ENCODE measurements at places on chromosomes 1 and 21. TPM values are rescaled to one million over a fixed set of nuclear protein-coding genes. Genes with fewer than 3 reads are reported as not detected.

Gene LMOD1
- total RNA-seq = not detected

Gene IRF6
- 0.07 TPM for total RNA-seq

Gene TMEM53
- 6.5 TPM for total RNA-seq

Gene S100A7
- total RNA-seq = not detected

Gene PALMD
- total RNA-seq = not detected

Gene SPRR2F
- total RNA-seq = not detected

Gene HEYL
- total RNA-seq = 0.19 TPM

Gene KIF21B
- total RNA-seq = 58.7 TPM

Gene P3H1
- 32.0 TPM for total RNA-seq

Gene DCDC2B
- not detected for total RNA-seq

Gene HAO2
- not detected for total RNA-seq

Gene RHEX
- not detected for total RNA-seq

Gene FCRL6
- total RNA-seq = not detected

Gene STIL
- 33.6 TPM for total RNA-seq

Gene LYPD8
- not detected for total RNA-seq

Gene RNU1-4
- total RNA-seq = 1,390 TPM

Gene HCRTR1
- total RNA-seq = not detected

Gene COL11A1
- not detected for total RNA-seq

Gene TRIM58
- total RNA-seq = 0.19 TPM

- DNase-seq = no peak
Measured at GRCh38 chr1:51527144-51527543, 8.1 kb upstream of the EPS15 start.

DNA sequence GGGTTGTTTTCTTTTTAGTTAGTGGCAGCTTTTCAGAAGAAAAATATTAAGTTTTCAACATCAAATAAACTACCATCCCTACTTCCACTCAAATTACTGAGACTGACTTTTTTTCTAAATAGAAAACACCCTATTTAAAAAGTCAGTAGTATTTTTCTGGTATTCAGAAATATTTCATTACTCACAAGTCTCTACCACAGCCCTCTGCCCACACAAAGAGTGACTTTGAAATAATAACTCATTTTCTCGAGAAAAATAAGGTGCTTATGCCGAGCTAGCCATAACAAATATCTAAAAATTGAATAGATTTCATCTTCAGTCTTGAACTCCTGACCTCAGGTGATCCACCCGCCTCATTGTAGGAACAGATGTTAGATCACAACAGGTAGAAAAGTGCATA is 41.8 kb upstream of the USP25 start:
- DNase-seq = no peak

DNA sequence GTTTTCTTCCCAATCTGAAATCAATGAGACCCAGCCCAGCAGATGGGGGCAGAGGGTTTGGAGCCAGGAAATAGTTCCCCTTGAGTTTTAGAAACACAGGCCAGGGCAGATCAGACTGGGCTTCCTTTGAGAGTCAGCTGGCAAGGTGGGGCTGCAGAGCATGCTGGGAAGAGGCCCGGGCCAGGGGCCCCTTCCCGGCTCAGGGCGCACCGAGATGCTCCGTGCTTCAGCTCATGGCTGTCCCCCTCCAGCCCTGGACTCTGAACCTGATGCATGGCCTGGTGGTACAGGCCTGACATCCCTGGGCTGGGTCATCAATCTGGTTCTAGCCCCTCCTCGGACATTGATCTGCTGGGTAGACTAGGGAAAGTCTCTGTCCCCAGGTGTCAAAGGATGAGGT is 65.1 kb upstream of the RUNX3 start:
- no peak for DNase-seq

- no peak for DNase-seq
Measured at GRCh38 chr1:24048205-24048869, 63.6 kb downstream of the MYOM3 start.

DNA sequence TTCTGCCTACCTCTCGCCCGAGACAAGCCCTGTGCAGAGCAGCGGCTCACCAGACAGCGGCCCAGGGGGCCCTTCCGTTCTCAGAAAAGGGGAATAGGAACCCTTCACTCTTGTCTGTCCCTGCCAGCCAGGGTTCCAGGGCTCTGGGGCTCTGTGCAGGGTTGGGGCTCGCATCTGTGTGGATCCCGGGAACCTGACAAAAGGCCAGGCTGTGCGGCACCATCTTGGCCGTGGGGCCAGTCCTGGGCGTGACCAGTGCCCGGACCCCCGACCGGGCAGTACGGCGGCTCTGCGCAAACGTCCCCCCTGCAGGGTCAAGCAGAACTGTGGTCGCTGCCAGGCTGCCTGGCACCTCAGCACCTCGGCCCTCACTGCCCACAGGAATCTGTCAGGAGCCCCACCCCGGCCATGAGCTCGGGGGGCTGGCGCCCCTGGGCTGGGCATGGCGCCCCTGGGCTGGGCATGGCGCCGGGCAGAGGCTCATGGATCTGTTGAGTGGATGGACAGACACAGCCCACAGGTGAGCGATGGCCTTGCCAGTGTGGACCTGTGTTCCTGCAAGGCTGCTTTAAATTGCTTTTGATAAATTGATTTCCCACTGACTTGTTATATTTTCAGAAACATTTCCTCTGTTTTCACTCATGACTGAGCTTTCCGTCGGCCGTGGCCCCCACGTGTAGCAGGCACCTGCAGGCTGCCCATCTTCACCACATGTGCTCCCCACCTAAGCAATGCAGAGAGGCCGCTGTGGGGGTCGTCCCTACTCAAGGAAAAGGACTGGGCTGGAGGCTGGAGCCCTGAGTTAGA is 59.0 kb downstream of the SLX9 start:
- no peak for DNase-seq

DNA sequence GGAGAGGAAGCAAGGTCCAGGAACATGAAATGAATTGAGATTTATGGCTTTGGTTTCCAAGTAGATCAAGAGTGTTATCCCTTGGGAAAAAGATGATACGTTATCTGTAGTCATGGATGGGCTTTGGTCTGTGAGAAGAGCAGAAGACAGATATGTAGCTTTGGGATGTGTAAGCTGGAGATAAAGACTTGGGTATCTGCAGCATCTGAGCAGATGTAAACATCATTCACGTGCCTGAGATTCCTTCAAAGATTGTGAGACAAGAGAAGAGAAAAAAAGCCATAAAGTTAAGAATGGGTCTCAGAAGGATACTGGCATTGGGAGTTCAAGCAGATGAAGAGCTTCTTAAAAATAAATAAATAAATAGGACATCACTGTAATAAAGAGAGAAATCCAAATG is 217.8 kb downstream of the PTPRC start:
- no peak for DNase-seq

DNA sequence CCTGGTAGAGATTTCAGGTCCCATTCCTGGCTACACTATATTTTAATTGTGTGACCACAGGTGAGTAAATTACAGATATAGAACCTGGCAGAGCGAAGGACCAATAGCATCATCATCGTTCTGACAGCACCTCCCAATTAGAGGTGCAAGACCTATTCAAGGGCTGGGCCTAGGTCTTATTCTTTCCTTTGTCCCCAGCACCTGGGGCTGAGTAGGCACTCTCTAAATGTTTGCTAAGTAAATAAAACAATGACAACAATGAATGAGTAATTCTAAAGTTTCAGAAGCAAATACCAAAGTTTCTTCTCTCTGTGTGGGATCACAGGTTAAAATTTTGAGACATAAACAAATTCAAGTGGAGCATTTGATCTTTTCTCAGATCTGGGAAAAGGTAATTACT is 32.7 kb downstream of the BEND5 start:
- no peak for DNase-seq

GRCh38 chr1:175646439-175647209 is 96.8 kb downstream of the TNR start:
- no peak for DNase-seq

- no peak for DNase-seq
Measured at GRCh38 chr1:113325022-113325421, 65.3 kb upstream of the MAGI3 start.

DNA sequence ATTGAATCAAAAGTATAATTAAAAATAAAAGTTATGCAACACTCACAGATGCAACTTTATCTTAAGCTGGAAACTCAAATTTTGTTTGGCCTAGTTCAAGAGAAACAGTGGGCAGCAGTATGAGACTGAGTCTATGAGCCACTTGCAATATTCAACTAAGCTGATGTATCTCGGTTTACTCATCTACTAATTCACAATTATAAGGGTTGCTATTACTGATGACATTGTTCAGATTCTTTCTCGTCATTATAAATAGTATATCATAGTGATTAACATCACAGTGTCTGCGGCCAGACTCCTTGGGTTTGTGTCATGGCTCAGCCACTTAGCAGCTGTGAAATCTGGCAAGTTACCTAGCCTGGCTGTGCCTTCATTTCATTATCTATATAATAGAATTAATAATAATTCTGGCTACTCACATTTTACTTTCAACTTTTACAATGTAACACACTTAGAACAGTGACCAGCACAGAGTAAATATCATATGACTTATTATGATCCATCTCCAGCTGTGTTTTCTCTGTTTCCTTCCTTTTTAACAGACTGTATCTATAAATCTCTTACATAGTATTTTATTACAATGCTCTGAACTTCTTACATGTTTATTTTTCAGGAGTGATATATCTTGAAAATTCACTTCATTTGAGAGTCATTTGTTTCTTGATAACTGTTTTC is 194.3 kb upstream of the RGS18 start:
- DNase-seq = no peak

- DNase-seq = no peak
Measured at GRCh38 chr1:228158151-228159007, 7.2 kb upstream of the IBA57 start.

DNA sequence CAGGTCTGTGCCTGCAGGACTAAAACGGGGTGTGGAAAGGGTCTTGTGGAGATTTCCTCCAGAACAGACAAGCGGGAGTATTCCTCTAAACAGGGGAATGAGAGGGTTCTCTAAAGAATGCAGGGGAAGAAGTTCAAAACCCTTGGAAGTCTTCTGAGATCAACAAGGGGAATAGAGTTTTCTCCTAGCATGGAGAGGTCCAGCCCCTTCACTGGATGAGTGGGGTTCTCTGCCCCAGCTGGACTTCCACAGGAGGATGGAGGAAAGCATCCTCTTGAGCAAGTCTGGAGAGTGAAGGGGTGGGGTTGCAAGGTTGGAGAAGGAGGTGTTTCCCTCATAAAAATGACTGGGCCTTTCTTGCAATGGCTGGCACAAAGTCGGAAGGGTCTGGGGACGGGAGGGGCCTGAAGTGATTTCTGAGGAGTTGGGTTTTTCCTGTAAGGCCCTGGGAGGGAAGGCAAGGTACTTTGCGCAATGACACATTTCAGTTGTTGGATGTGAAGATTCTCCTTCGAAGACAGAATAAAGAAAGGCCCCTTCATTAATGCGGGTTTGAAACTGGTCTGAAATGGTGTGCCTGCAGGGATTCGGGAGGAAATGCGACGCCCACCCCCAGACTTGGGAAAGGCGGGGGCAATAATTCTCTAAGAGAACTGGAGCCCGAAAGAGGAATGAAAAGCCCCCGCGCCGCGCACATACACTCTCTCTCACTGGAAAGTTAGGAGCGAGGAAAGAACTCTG is 884 bp downstream of the SPATA6 start:
- DNase-seq = no peak

- DNase-seq = no peak
Measured at GRCh38 chr21:33886321-33886720, 29.3 kb downstream of the ATP5PO start.

- no peak for DNase-seq
Measured at GRCh38 chr1:207241164-207241934, 80.1 kb upstream of the CD55 start.

DNA sequence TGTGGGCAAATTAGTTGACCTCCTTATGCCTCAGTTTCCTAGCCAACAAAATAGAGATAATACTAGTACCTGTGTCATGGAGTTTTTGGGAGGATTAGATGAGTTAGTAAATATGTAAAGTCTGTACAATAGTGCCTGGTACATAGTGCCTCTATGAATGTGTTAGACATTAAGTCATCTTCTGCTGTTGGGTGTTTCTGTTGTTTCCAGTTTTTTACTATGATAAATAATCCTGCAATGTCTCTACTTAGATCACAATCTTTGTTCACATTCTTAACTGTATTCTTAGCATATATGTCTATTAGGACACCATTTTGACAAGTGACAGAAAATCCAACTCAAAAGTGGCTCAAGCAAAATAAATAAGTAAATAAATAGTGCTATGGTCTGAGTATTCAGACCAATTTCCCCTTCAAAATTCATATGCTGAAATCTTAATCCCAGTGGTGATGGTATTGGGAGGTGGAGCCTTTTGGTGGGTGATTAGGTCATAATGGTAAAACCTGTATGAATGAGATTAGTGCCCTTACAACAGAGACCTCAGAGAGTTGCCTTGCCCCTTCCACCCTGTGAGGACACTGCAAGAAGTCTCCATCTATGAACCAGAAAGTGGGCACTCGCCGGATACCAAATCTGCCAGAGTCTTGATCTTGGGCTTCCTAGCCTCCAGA is 84.3 kb downstream of the DIRAS3 start:
- no peak for DNase-seq

DNA sequence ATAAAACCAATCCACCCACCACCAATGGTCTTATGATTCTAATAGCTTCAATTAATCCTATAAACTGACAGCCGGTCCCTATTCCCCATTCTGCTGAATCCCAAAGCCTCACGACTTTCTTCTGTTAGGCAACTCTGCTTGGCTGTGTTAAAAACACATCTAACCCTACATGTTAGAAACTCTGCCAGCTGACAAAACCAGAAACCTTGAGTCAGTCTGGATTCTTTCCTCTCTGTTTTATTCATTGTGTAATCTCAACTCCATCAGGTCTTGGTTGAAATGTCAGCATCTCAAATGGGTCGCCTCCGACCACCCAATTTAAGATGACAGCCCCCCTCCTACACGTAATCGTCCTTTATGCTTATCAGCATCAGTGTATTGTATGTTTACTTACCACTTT is 312.1 kb downstream of the DISC1 start:
- DNase-seq = no peak

GRCh38 chr1:55276671-55277376 is 61.7 kb upstream of the USP24 start:
- no peak for DNase-seq

DNA sequence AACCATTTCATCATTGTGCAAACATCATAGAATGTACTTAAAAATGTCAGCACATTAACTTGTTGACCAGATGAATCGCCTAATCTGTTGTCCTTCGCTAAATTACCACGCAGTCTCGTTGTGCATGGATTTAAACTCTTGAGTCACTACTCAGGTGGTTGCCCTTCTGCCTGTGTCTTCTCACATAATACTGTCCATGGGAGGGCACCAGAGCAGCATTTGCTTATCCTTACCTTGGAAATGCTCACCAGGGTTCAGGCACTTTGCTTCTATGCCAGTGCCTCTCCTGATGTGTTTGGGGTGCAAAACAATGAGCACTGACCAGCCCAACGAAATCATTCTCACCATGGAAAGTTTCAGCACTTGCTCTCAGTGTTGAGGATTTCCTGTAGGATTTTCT is 559.9 kb downstream of the RWDD3 start:
- no peak for DNase-seq

GRCh38 chr1:28449904-28450303 is 55.9 kb upstream of the RCC1 start:
- peak; percentile 78 for DNase-seq

GRCh38 chr1:28370239-28371009 is 884 bp downstream of the PHACTR4 start:
- peak; percentile 45 for DNase-seq

- no peak for DNase-seq
Measured at GRCh38 chr1:181919542-181919941, 142.0 kb downstream of the ZNF648 start.

GRCh38 chr1:110616587-110616986 is 10.4 kb upstream of the KCNA2 start:
- DNase-seq = peak; percentile 8

GRCh38 chr1:246178717-246179311 is 328.3 kb downstream of the SMYD3 start:
- DNase-seq = no peak

GRCh38 chr1:7046314-7046713 is 261.1 kb downstream of the CAMTA1 start:
- DNase-seq = no peak
